H1 (cell line): ENCODE measurements at places on chromosomes 3 and 15.

- no peak for DNase-seq
Observed at GRCh38 chr3:169744366-169745054, 20.4 kb downstream of the TERC start.

- DNase-seq = no peak
Observed at GRCh38 chr3:148930752-148931151, 60.6 kb upstream of the GYG1 start.

- no peak for DNase-seq
Observed at GRCh38 chr3:23395115-23395514, 192.0 kb downstream of the UBE2E2 start.

DNA sequence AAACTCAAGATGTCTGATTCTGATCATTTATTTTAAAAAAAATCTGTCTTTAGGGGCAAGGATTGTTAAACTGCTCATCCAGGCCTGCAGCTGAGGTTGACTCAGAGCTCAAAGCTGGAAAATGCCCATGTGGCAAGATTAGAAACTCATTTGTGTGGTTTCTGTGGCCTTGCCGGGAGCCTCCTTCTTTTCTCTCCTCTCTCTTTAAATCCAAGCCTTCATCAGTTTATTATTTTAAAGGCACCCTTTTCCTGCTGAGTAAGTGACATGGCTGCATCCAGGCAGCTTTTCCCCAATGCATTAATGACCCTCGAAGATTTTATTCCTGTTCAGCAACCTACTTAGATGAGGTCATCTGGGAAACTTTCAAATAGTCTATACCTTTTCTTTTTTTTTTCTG lies 221.3 kb upstream of the CDIN1 start:
- no peak for DNase-seq

GRCh38 chr3:43859766-43860165 lies 169.0 kb downstream of the ABHD5 start:
- no peak for DNase-seq

- no peak for DNase-seq
Observed at GRCh38 chr3:129015388-129016105, 14.4 kb downstream of the EFCC1 start.

- peak; percentile 79 for DNase-seq
Observed at GRCh38 chr15:78909791-78910228, 35.0 kb downstream of the CTSH start.

- no peak for DNase-seq
Observed at GRCh38 chr3:61858054-61858453, 296.7 kb downstream of the PTPRG start.

DNA sequence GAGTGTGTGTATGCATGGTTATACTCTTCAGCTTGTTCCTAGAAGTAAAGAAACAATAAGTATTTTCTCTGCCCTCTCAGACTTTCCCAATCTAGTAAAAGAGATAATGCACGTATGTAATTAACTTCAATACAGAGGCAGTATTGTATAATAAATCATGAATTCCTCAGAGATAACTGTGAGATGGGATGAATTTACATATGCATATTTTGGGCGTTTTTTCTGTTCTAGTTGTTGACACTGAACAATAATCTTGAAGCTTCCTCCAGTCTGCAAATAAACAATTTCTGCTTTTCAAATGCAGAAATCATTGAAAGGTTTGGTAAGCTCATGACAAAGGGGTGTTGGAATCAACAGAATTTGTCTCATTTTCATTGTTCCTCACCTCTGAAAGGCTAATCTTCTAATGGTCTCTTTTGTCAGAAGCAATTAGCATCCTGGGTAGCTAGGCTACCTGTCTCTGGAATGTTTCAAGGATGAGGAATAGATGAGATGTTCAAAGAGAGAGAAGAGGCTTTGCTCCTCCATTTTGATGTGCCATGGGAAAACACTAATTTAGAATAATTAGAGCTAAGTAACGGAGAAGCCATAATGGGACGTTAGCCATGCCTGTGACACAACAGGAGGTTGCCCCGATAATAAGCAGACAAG lies 43.3 kb upstream of the SIAH2 start:
- peak; percentile 50 for DNase-seq

DNA sequence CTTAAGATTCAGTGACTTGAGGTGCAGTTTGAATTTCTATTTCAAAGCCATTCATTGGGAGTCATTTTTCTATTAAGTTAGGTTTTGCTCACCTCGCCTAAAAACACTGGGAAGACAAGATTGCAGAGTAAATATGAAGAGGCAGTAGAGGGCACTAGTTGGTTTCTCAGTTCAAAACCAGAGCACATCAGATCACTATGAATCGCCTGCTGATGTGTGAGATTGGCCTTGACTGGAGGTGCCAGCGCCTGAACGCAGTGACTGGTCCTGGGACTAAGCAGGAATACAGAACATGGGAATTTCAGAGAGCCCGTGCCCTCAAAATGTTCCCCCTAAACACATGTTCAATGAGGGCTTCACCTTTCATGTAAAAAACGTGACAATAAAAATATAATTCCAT lies 229.0 kb downstream of the ITPR1 start:
- no peak for DNase-seq

DNA sequence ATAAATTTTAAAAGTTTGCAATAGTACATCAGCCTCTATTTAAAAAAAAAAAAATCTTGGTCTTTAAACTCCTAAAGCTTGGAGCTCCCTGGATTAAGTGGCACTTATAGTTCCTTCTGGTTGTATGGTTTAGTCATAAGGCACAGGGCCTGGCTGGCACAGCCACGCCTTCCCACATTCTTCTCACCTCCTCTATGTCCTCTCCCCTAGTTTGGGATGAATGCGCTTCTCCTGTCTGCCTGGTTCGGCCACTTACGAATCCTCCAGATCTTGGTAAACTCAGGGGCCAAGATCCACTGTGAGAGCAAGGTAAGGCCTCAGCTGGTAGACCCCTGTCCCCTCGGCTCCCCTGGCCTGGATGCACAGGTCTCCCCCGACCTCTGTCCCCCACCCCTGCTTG lies 10.0 kb downstream of the ANKDD1A start:
- DNase-seq = no peak

- DNase-seq = no peak
Observed at GRCh38 chr3:159897331-159898075, 91.1 kb upstream of the IL12A start.

DNA sequence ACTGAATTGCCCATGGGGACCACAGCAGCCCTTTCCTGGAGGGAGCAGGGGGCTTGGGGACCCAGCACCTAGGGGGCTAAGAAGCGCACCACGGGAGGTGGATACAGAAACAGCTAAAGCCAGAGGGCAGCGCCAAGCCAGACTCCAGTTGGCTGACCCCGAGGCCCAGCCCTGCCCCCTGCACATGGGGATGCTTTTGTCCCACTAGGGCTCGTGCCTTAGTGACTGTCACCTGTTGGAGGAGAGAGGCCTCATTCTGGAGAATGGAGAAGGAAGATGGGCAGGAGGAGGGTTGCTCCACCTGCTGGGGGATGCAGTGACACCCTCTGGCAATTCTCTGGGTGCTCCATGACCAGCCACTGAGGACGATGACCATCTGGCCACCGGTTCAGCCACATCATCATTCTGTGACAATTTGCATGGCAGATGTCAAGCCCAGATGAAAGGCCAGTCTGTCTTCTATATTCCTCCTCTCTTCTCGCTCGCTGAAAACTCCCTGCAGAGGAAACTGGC lies 167.8 kb upstream of the TLE3 start:
- no peak for DNase-seq

- no peak for DNase-seq
Observed at GRCh38 chr15:43219929-43220928, 589 bp downstream of the EPB42 start.

- no peak for DNase-seq
Observed at GRCh38 chr15:76162036-76162398, 102.2 kb downstream of the TMEM266 start.

- no peak for DNase-seq
Observed at GRCh38 chr15:63596676-63597037, 530 bp upstream of the FBXL22 start.

- DNase-seq = no peak
Observed at GRCh38 chr3:186929186-186929585, 1.1 kb upstream of the ST6GAL1 start.

DNA sequence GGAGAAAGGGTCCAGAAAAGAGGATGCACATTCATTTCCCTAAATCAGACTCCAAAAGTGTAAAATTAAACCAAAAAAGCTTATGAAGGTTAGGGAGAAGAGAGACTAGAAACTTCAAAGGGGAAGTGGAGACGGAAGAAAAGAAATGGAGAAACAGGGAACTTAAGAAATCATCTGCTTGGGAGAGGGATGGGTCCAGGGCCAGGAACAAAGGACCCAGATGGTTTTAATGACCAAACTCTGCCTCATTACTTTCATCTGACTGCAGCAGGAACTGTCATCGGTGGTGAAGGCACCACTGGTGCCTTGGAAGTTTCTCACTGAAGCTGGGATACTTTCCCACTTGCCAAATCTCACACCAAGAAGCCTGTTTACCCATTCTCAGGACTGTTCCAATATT lies 70.5 kb upstream of the SLC4A7 start:
- DNase-seq = no peak

DNA sequence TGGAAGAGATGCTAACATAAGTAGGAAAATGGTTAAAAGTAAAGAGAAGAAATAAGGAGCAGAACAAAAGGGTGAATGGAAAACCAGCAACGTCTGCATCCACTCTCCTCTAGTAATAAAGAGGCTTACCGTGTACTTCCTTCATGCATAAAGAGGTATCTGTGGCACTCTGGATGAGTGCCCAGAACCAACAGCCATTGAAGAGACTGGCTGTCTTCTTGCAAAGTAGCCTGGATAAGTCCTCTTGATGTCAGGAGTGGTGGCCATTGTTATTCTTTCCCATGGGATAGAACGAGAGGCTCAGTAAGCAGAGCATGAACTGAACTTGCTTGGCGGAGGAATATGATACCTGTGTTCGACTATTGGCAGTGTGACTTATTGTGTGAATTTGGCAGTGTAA lies 186.2 kb upstream of the RASGRP1 start:
- no peak for DNase-seq

DNA sequence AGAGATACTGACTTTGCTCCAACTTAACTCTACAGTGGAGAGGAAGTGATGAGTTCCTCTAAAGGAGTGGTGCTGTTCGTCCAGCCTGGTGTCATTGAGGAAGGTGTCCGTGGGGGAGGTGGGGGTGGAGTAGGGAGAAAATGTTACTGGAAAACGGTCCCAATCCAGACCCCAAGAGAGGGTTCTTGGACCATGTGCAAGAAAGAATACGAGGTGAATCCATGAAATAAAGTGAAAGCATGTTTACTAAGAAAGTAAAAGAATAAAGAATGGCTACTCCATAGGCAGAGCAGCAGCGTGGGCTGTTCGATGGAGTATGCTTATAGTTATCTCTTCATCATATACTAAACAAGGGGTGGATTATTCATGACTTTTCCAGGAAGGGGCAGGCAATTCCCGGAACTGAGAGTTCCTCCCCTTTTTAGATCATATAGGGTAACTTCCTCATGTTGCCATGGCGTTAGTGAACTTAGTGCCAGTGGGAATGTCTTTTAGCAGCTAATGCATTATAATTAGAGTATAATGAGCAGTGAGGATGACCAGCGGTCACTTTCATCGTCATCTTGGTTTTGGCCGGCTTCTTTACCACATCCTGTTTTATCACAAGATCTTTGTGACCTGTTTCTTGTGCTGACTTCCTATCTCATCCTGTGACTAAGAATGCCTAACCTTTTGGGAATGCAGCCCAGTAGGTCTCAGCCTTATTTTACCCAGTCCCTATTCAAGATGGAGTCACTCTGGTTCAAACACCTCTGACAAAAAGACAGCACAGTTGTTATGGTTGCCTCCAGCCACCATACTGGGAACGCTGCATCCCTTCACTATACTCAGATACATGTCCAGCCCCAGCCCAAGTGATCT lies 38.6 kb downstream of the CLEC3B start:
- no peak for DNase-seq

DNA sequence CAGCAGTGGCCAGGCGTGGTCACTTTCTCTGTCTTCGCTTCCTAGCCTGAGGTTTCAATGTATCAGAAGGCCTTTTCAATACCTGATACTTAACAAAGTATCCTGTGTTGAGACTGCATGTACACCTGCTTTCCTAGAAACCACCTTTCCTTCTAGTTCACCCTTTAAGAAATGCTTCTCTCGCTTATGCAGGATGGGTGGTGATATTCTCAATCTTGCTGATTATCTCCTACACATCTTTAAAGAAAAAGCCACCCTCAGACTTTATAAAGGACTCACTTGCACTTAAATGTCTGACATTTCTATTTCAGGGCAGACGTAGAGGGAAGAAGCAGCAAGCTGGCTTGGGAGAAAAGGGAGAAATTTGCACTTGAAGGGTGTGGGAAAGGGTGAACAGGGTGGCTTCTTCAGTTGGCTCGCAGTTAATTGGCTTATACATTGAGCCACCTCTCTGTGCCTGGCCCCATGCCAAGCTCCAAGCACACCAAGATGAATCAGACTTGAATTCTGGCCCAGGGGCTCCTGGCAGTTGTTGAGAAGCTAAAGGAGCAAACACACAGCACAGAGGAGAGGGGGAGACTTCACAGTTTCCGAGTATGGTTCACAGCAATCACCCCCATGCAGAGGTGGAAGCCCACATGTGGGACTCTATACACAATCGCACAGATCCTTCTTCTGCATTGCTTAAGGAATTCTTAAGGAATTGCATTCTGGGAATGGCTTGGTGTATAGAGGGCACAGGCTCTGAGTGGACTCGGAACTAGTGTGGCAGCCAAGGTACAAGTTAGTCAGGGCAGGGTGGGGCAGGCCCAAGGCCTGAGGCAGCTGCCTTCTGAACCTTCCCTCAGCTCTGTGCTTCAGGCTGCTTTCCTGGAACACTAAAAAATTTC lies 1.3 kb downstream of the ARL6IP5 start:
- no peak for DNase-seq
